Activated naive CD4-positive, alpha-beta T cell treated with anti-CD3 and anti-CD28 coated beads for 36 hours (primary cell): ENCODE measurements at places on chromosomes 6 and 20. TPM values are rescaled to one million over a fixed set of nuclear protein-coding genes. Genes with fewer than 3 reads are reported as not detected.

DNA sequence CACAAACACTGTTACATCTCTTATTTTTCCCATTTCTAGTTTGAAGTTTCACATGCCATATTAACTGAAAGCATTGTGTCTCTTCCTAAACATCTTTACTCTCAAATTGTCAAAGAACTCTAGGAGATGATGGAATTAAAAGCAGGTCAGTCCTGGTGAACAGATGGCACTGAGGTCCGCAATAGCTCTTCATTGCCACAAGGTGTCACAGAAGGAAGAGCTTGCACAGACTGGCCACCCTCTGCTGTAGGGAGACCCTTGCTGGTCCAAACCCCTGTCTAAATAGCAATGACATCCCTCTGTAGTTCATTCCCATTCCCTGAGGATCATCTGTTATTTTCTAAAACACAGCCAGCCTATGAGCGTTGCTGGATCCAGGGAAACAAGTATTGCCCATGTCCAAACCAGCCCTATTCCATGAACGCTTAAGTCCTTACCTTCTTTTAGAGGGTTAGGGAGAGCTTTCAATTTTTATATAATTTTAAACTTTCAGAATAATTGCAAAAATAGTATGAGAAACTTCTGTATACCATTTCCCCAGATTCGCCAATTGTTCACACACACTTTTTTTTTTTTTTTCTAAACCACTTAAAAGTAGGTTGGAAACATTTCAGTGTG is 10.1 kb upstream of the HDAC2 start:
- no peaks in the 10 kb centered on the region for H3K4me1 ChIP-seq
- no peak overlapping the region for H3K27ac ChIP-seq
- no peaks in the 10 kb centered on the region for H3K27me3 ChIP-seq
- H3K36me3 ChIP-seq, result no peaks in the 10 kb centered on the region
- DNase-seq, result peak; percentile 17

LGSN gene
- not detected for total RNA-seq

DNA sequence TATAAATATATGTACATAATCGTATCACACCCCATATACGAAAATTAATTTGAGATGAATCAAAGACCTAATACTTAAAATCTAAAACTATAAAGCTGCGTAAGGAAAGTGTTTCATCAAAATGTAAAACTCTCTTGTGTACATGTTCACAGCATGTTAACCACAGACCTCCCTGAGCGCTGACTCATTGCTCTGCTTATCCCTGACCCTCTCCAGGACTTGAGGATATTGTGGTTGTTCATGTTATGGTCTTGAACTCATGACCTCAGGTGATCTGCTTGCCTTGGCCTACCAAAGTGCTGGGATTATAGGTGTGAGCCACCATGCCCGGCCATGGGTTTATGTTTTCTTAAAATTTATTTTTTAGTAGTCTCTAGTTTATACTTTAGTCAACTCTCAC is 14.2 kb downstream of the FAM83B start:
- DNase-seq, result no peak
- H3K27me3 ChIP-seq, result no peaks in the 10 kb centered on the region
- H3K27ac ChIP-seq, result no peak overlapping the region

DNA sequence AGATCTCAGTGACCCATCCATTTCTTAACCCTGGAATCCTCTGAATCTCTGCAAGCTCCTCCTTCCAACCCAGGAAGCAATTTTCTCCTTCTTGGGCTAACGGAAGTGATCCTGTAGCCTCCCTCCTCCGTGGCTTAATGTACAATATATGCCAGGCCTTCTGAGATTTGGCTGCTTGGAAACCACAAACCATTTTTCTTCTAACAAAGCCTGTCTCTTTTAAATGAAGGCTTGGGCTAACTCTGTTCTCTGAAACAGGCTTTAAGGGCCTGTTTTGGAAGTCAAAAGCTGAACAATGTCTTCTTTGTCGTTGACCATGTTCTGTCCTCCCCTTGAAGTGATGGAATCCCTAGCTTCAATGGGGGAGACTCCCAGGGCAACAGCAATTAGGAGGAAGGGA is 14.9 kb downstream of the FYN start:
- no peak for DNase-seq
- H3K27me3 ChIP-seq, result no peaks in the 10 kb centered on the region
- peak overlapping the region; percentile 76 for H3K27ac ChIP-seq
- peaks cover 93% of the 10 kb centered on the region for H3K4me1 ChIP-seq
- H3K4me3 ChIP-seq, result no peak overlapping the region

GRCh38 chr6:159056003-159056402 is 11.2 kb upstream of the TAGAP start:
- DNase-seq, result peak; percentile 41
- H3K4me1 ChIP-seq, result peaks cover 60% of the 10 kb centered on the region
- H3K27ac ChIP-seq, result peak overlapping the region; percentile 91
- H3K4me3 ChIP-seq, result peak overlapping the region; percentile 22

- no peak overlapping the region for H3K27ac ChIP-seq
- H3K36me3 ChIP-seq, result peaks cover 10% of the 10 kb centered on the region
- peaks cover 69% of the 10 kb centered on the region for H3K4me1 ChIP-seq
- H3K4me3 ChIP-seq, result no peak overlapping the region
These were observed 75.6 kb downstream of the NCOA3 start for GRCh38 chr20:47577314-47577713.

- H3K4me1 ChIP-seq, result peaks cover 45% of the 10 kb centered on the region
- H3K27me3 ChIP-seq, result no peaks in the 10 kb centered on the region
- DNase-seq, result no peak
- H3K36me3 ChIP-seq, result peaks cover 63% of the 10 kb centered on the region
- peak overlapping the region; percentile 96 for H3K27ac ChIP-seq
These were observed 33.5 kb upstream of the SYNCRIP start for GRCh38 chr6:85676086-85676729.

- H3K27me3 ChIP-seq, result no peaks in the 10 kb centered on the region
- peaks cover 82% of the 10 kb centered on the region for H3K4me1 ChIP-seq
- DNase-seq, result no peak
- H3K36me3 ChIP-seq, result peaks cover 12% of the 10 kb centered on the region
- H3K4me3 ChIP-seq, result no peak overlapping the region
These were observed 19.8 kb downstream of the TAB2 start for GRCh38 chr6:149337320-149337719.

DCDC2 gene
- total RNA-seq, result not detected

PCK1 gene
- not detected for total RNA-seq

- H3K27me3 ChIP-seq, result no peaks in the 10 kb centered on the region
- no peak overlapping the region for H3K27ac ChIP-seq
- H3K4me1 ChIP-seq, result no peaks in the 10 kb centered on the region
- no peaks in the 10 kb centered on the region for H3K36me3 ChIP-seq
These were observed 33.9 kb downstream of the JAG1 start for GRCh38 chr20:10639737-10640556.

DNA sequence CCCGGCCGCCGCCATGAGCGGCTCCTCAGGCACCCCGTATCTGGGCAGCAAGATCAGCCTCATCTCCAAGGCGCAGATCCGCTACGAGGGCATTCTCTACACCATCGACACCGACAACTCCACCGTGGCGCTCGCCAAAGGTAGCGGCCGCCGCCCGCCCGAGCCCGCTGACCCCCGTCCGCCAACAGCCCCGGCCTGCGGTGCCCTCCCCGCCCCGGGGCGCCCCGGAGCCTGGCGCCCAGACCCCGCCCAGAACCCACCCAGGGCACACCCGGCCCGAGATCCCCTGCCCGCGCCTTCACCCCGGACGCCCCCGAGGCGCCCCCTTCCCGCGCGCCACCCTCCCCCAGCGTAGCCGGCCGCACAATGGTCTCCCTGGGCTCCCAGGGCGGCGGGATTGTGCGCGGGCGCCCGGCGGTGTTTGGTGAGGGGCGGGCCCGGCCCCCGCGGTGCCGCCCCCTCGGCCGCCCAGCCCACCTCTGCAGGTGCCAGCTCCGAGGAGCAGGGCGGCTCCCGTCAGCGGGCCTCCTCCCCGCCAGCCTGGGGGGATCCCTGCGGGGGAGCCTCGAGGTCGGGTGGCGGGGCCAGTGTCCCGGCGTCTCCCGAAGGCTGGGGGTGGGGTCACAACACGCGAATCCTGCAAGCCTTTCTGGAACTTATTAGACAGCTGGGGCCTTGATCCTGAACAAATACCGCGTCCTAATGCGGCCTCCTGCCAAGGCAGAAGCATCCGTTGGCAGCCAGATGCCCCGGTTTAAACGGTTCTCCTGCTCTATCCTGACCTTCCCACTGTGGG is 577 bp downstream of the LSM14B start:
- H3K27ac ChIP-seq, result no peak overlapping the region
- peaks cover 26% of the 10 kb centered on the region for H3K36me3 ChIP-seq
- no peaks in the 10 kb centered on the region for H3K27me3 ChIP-seq

- H3K36me3 ChIP-seq, result no peaks in the 10 kb centered on the region
- H3K4me1 ChIP-seq, result no peaks in the 10 kb centered on the region
- H3K27me3 ChIP-seq, result peaks cover 29% of the 10 kb centered on the region
- DNase-seq, result peak; percentile 39
- no peak overlapping the region for H3K27ac ChIP-seq
These were observed 10.5 kb upstream of the ZNF334 start for GRCh38 chr20:46523696-46524328.

DNA sequence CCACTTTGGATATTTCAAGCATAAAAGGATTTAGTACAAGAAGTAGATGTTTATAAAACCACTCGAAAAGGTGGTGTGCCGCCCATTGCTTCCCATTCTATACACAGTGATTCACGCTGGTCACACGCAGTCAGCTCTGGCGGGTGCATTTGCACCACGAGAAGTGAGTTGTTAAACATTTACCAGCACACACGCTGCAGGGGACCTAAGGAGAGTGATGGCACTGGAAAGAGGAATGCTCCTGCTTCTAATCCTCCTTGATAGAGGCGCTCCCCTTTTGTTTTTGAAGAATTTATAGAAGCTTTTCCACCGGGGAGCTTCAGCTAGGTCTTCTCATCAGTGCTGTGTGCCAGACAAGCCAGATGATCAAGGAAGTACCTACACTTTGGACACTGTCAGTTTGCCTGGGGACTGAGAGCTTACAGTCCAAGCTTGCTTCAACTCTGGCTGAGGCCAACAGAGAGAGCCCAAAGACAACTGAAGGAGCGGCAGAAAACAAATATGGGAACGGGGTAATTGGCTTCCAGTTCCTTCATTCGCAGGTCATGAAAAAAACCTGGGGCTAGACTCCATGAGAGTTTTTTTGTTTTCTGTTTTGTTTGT is 31.2 kb downstream of the MUC22 start:
- peaks cover 5% of the 10 kb centered on the region for H3K4me1 ChIP-seq
- peaks cover 5% of the 10 kb centered on the region for H3K27me3 ChIP-seq
- no peak for DNase-seq
- H3K4me3 ChIP-seq, result no peak overlapping the region
- H3K36me3 ChIP-seq, result no peaks in the 10 kb centered on the region

DNA sequence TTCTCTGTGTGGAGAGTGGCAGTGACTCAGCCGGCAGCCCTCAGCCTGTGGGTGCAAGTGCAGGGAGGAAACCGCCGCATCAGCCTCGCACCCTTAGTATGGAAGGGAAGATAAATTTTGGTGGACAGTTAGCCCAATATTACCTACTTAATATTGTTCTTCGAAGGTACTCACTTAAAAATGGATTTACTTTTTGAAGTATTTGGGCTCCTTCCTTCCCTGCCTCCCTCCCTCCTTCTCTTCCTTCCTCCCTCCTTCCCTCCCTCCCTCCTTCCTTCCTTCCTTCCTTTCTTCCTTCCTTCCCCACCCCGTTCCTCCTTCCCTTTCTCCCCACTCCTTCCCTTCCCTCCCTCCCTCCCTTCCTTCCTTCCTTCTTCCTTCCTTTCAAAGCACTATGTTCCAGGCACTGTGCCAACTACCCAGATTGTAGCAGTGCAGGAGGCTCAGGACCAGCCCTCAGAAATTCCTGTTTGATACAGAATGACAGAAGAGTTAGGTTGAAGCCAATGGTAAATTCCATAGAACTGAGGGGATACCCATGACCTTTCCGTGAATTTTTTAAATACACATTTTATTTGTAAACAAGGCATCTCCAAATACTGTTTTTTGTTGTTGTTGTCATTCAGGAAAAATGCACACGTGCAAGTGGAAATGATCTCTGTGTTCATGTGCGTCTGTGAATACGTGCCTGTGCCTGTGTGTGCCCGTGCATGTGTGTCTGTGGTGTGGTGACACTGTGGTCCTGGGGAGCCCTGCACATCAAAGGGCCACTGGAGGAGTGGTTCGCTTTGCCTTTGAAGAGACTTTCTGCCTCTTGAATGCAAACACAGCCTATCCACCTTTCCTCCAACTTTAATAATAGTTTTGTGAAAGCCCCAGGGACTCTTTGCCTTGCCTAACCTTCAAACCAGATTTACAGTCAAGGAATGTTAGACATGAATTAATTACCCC is 141.7 kb downstream of the EDN3 start:
- no peaks in the 10 kb centered on the region for H3K36me3 ChIP-seq
- DNase-seq, result no peak
- H3K27me3 ChIP-seq, result peaks cover 26% of the 10 kb centered on the region
- H3K4me3 ChIP-seq, result no peak overlapping the region
- no peak overlapping the region for H3K27ac ChIP-seq
- peaks cover 3% of the 10 kb centered on the region for H3K4me1 ChIP-seq

GRCh38 chr6:140001821-140002341 is 627.4 kb upstream of the CITED2 start:
- H3K4me3 ChIP-seq, result no peak overlapping the region
- DNase-seq, result no peak
- H3K36me3 ChIP-seq, result no peaks in the 10 kb centered on the region

FGD2 gene
- total RNA-seq, result 0.48 TPM

- no peak overlapping the region for H3K4me3 ChIP-seq
- H3K36me3 ChIP-seq, result peaks cover 14% of the 10 kb centered on the region
- H3K27ac ChIP-seq, result no peak overlapping the region
- no peaks in the 10 kb centered on the region for H3K27me3 ChIP-seq
- H3K4me1 ChIP-seq, result peaks cover 52% of the 10 kb centered on the region
These were observed 2.7 kb upstream of the SLC35B2 start for GRCh38 chr6:44260011-44260410.

KIF25 gene
- not detected for total RNA-seq
